Naive thymus-derived CD4-positive, alpha-beta T cell (primary cell): ENCODE measurements at places on chromosomes 6 and 20. TPM values are rescaled to one million over a fixed set of nuclear protein-coding genes. Genes with fewer than 3 reads are reported as not detected.

The SLC52A3 gene
- not detected for total RNA-seq

The SGK2 gene
- total RNA-seq: 0.56 and 0.74 TPM in 2 replicates

The TNNC2 gene
- total RNA-seq: not detected

The LTV1 gene
- 16.5 TPM for total RNA-seq

The TFAP2A gene
- total RNA-seq: not detected

The NRN1 gene
- total RNA-seq: 0.19 TPM

The IL17F gene
- total RNA-seq: not detected in 2 replicates

The SAMD3 gene
- total RNA-seq: 53.1 and 54.6 TPM in 2 replicates

The OR2B2 gene
- total RNA-seq: not detected

The LY6G6C gene
- not detected for total RNA-seq

The CCND3 gene
- total RNA-seq: 343 TPM

The FOXA2 gene
- not detected for total RNA-seq

The GSTA2 gene
- not detected in 2 replicates for total RNA-seq
